HT1080 (cell line): ENCODE measurements at places on chromosomes 2 and 18. TPM values are rescaled to one million over a fixed set of nuclear protein-coding genes. Genes with fewer than 3 reads are reported as not detected.

DNA sequence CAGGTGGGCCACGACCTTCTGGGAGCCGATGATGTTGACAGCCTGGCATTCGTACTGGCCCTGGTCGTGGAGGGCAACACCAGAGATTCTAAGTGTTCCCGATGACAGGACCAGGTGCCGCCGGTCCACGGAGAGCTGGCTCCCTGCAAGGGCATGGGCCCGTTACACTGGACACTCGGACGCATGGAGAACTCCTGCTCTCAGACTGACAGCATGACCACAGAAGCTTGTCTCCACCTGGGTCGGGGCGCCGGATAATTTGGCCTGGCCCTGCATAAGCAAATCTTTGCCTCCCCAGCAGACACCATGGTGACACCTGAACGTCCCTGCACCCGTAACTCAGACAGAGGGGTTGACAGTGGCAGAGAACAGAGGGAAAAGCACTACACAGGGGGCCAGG lies 80.7 kb downstream of the PXDN start:
- DNase-seq, result no peak

GRCh38 chr18:21894619-21895367 lies 154.2 kb downstream of the MIB1 start:
- no peak for DNase-seq

GRCh38 chr2:215664847-215665525 lies 229.1 kb upstream of the FN1 start:
- DNase-seq, result peak; percentile 92

Gene PLGLB2
- total RNA-seq, result 0.26 TPM in 1 of 2 replicates, not detected in the other

DNA sequence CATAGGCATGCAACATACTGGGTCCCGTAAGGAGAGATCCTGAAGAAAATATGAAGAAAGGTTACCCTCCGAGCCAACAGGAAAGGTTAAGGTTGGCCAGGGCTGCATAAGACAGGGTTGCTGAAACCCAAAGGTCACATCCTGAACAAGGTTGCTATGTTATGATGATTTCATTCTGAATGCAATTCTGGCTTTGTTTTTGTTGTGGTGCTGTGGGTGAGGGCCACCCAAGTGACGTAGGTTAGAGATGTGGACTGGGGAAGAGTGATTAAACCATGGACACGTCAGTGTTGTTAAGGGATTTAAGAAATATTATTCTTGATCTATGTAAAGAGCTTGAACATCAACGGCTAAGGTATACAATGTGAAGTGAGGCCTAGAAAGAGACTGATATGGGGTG lies 60.0 kb downstream of the ZEB2 start:
- DNase-seq, result no peak

Gene ABCG8
- not detected in 2 replicates for total RNA-seq

GRCh38 chr2:168749297-168749696 lies 53.1 kb upstream of the NOSTRIN start:
- no peak for DNase-seq

Gene RFX8
- total RNA-seq, result 8.1 and 10.6 TPM in 2 replicates

GRCh38 chr18:77111951-77112746 lies 20.4 kb downstream of the MBP start:
- DNase-seq, result no peak

Gene EPB41L3
- total RNA-seq, result 191 and 198 TPM in 2 replicates
